Kasumi-1 (cell line): ENCODE measurements at places on chromosomes 4 and X.

GRCh38 chr4:155392481-155393184 is 15.9 kb upstream of the MAP9 start:
- DNase-seq: no peak

DNA sequence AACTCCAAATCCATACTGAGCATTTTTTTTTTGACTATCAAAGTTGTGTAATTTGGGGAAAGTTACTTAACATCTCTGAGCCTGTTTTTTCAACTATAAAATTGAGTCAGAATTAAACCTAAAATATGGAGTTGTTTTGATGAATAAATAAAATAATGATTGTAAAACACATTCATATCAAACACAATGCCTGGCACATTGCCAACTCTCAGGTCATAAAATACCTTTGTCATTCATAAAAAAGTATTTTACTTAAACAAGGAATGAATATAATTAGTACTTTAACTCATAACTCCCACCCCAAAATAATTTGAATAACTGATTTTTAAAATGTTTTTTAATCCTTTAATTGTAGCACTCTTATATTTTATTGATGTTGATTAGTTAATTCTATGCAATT is 3.8 kb upstream of the GPR174 start:
- DNase-seq: no peak

DNA sequence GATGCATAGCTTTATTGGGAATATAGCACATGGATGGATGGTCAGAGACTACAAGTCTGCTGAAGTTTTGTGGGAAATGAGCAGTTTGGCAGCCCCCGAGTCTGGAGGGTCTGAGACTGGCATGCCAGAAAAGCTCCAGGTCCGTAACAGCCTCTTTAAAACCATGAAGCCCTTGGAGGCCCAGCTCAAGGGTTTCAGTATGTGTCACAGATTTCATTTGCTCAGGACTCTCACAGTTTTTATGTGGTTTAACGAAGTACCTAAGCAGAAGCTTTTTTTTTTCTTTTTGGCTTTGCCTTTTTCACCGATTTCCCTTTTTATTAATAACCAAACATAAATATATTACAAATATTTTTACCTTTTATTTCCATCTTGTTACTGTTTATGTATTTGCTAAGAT is 30.6 kb upstream of the TMEM184C start:
- no peak for DNase-seq

DNA sequence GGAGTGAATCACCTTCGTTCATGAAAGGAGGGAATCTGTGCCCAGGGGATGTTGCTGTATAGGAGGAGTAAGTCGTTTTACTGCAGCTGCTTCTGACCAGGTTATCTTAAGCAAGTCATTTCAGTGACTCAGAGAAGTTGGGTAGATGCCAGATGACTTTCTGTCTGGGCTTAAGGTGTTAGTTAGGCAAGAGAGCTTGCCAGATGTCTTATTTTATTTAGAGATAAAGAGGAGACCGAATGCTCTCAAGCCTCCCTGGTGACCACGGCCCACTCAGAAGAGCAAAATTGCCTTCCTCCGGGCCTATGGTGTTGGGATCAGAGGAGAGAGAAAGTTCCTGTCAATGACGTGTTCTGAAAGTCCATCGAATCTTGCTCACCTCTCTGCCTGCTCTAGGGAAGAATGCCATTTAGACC is 16.3 kb upstream of the ZNF827 start:
- DNase-seq: no peak

DNA sequence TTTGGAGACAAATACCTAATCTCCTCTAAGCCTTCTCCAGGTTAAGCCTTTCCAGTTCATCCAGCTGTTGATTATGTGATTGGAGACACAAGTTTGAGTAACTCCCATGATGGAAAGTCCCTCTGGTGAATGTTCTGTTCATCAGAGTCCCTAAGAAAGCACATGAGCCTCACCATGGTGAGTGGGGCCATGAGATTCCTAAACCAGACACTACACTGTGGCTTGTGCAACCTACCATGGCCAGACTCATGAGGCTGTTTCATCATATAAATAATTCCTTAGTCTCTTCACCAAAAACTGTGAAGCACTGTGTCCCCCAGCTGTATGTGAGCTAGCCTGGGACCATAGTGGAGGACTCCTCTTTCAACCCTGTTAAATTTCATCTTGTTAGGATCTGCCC is 14.4 kb downstream of the PKD2 start:
- DNase-seq: no peak

DNA sequence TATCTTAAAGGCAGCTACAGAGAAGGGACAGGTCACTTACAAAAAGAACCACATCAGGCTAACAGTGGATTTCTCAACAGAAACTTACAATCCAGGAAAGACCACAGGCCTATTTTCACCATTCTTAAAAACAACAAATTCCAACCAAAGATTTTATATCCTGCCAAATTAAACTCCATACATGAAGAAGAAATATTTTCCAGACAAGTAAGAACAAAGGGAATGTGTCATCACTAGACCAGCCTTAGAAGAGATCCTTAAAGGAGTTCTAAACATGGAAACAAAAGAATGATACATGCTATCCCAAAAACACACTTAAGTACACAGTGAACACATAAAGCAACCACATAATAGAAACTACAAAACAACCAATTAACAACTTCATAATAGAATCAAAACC is 105.6 kb downstream of the ANXA10 start:
- no peak for DNase-seq

DNA sequence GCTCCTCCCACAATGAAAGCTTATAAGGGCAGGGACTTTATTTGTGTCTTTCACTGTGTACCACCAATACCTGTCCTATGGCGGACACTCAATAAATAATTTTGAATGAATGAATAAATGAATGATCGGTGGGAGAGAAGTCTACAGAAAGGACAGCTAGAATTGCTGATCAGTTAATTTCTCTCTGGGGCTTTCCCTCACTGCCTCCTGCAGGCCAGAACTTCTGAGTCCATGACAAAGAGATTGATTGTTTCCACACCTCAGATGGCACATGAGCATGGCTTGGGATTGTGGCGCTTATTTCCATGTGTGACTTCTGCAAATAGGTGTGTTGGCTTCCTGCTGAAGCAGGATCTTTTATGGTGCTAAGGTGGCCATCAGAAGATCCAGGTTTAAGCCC is 6.3 kb downstream of the FAM47E start:
- no peak for DNase-seq

DNA sequence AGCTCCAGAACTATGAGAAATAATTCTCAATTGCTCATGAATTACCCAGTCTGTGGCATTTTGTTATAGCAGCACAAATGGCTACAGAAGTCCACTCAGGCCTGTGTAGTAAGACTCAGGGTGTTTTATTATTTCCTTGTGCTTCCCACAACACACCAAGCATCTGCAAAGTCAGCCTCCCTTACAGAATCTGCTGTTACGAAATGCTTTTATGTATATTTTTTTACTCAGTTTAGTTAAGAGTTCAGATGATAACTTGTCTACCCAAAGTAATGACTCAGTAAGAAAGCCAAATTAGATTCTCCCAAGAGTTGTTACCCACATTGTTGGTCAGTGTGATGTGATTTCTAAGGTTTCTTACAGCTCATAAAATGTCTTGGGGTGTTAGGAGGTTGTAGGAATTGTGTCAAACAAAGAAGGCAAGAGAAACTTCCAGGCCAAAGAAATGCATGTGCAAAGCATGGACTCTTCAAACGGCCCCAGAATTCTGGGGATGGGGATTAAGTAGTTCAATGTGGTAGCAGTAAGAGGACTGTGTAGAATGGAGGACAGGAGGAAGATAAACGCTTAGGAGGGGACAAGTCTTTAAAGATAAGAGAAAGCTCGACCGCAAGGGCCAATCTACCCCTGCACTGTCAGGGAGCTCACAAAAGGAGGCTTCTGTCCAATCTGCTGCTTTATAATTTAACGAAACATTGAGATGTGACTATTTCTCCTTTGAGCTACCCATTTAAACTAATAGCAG is 35.4 kb upstream of the TMEM184C start:
- DNase-seq: peak; percentile 19

DNA sequence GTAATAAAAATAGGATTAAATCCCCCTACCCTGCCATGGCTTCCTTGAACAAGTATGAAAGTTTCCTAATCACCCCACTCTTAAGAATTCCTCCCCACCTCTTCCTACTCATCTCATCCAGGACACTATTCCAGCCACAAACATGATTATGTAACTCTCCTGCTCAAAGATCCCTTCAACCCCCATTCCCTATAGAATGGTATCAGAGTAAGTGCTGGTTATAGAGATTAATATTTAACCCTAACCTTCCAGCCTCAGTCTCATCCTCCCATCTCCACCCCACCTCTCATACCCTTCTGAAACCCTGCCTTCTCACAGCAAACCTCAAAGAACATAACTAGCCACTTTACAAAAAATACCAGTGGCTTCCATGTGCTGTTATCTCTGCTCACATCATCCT is 155.1 kb downstream of the PPP3CA start:
- no peak for DNase-seq

- no peak for DNase-seq
Observed at GRCh38 chrX:47570794-47571193, 9.8 kb downstream of the ARAF start.

- no peak for DNase-seq
Observed at GRCh38 chr4:19317377-19317776, 934.3 kb upstream of the SLIT2 start.

- no peak for DNase-seq
Observed at GRCh38 chrX:45630078-45630477, 429.4 kb upstream of the DIPK2B start.

DNA sequence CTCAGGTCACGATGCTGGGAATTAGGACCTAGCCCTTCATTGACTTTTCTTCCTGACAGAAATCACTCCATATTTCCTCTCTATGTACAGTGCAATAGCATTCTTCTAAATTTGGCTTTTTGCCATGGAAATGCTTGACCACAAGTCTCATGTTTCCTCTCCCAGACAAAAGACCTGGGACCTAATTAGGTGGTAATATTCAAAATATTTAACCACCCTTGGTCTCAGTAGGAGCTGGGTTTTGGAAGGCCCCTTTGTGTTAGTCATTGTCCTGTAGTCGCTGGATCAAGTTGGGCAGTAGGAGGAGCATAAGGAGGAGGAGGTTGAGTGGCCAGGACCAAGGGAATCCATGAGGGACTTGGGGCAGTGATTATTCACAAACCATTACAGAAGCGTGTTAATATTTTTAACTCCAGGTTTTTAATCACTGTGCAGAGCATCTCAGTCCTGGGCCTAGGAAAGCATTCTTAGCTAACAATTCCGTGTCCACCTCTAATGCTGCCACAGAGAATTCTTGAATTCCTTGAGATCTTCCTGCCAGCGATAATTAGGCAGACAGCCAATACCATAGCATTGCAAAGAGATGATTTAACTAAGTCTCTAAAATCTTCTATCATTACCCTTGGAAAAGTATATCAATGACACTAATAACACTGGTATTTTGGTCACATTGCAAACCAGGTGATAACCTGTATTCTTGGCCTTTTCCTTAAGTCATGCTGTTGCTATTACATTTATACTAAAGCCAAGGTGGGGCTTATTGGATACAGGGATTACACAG is 25.0 kb upstream of the SHROOM4 start:
- no peak for DNase-seq

DNA sequence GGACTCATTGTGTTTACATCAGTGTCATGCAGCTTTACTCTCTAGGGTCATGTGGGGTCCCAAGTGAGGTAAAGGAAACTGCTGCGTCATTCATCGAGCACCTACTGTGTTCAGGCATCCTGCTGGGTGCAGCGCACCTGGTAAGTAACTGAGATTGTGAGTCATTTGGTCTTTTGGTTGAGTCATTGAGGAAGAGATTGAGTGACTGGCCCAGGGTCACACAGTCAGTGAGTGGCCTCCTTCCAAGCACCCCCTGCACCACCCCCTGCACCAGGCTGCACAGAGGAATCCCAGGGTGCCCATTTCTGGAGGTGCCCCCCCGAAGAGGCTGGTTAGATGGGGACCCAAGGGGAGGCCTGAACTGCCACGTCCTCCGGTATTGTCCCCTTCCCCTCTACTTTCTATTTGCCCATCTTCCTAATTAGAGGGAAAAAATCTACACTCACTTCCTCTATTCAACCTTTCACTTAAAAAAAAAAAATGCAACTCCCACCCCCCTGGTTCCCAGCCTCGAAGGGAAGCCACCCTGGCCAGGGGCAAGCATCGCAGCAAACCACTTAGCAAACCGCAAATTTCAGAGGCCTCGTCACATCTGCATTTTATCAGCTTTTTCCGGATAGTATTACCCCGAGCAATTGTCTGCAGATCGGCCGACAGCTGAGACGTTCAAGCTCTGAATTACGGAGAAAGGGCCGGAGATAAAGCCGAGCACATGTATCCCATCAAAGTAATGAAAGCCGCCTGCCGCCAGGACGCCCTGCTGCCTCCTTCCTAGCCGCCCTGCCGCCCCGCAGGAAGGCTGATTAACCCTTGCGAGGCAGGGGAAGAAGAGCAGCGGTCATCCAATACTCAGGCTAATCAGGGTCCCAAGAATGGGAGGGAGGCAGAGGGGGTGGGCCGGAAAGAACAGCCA is 96.3 kb upstream of the MSX1 start:
- no peak for DNase-seq

DNA sequence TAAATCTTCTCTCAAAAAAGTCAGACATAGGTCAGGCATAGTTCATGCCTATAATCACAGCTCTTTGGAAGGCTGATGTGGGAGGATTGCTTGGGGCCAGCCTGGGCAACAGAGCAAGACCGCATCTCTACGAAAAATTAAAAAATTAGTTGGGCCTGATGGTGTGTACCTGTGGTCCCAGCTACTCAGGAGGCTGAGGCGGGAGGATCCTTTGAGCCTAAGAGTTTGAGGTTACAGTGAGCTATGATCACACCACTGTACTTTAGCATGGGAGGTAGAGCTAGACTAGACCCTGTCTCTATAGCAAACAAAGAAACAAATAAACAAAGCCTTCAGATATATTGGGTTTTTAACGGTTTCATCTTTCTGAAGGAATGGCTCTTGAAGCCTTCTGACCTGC is 62.2 kb downstream of the DIPK2B start:
- DNase-seq: no peak

- no peak for DNase-seq
Observed at GRCh38 chrX:105475801-105476200, 255.3 kb upstream of the TEX13A start.

GRCh38 chrX:44290718-44291117 is 52.8 kb downstream of the EFHC2 start:
- no peak for DNase-seq
